ENCODE measurements at places on chromosomes 4 and X.

DNA sequence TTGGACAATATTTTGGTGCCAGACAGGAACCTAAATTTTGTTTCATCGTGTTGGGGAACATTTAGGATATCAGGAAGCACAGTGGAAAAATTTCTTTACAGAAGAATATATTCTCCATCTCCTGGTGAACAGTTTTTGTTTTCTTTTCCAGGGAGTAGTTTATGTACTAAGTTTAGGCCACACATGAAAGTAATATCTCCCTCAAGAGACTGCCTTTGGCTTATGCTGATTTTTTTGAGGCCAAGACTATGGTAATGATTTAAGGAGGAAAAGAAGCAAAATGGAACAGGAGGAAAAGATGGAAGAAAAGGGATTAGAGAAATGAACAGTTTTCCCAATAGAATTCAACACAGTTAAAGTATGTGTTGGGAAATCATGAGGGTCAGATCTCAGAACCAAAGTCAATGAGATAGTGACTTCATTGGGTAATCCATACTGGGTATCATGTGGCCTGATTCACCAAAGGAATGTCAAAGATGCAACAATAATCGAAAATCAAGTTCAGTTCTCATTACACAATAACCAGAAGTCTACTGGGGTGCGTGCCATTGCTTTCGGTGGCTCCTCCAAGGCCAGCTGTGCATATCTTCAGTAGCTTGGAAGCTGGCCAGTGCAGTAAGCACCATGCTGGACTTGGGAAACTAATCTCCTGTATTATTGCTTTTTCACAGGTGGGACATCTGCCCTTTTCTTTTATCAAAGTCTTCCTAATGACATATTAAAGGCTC is 234.8 kb downstream of the COL25A1 start:
- no peak for DNase-seq

- DNase-seq, result no peak
These were observed 73.8 kb downstream of the KIT start for GRCh38 chr4:54731552-54731951.

- DNase-seq, result no peak
These were observed 4.0 kb upstream of the PLP2 start for GRCh38 chrX:49167740-49168108.

GRCh38 chr4:82900066-82900410 is 497 bp upstream of the THAP9 start:
- peak; percentile 70 for DNase-seq

- DNase-seq, result no peak
These were observed 10.5 kb downstream of the ABLIM2 start for GRCh38 chr4:8148159-8148558.

DNA sequence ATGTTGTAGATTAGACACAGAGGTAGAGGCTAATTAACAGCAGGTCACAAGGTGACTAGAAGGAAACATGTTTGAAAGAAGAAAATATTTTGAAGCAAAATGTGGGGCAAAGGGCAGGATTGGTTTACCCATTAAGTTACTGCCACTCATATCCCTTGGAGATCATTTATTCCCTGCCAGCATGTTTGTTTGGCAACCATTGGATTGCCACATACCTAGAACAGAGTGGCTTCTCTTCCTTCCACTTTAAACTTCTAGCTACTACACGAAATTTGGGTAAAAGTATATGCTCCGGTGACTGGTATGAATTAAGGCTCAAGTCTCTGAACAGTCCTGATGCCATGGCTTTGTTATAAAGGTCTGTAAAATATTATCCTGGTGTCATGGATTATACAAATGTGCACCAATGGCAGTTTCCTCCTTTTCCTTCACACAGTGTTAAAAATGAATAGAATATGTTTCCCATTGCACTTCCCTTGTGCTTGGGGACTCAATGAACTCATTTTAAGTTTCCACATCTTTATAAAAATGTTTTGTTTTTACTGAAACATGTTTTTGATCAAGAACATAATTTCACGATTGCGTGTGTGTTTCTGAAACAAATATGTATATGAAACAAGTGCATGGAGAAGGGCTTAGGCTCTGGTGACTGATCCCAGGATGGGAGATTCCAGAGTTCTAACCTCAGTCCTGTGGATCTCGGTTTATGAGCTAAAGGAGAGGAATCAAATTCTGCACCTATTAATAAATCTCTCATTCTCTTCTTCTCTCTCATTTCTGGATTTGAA is 12.3 kb downstream of the BMP3 start:
- no peak for DNase-seq

- no peak for DNase-seq
These were observed 13.3 kb upstream of the FAM47E start for GRCh38 chr4:76238236-76238635.

DNA sequence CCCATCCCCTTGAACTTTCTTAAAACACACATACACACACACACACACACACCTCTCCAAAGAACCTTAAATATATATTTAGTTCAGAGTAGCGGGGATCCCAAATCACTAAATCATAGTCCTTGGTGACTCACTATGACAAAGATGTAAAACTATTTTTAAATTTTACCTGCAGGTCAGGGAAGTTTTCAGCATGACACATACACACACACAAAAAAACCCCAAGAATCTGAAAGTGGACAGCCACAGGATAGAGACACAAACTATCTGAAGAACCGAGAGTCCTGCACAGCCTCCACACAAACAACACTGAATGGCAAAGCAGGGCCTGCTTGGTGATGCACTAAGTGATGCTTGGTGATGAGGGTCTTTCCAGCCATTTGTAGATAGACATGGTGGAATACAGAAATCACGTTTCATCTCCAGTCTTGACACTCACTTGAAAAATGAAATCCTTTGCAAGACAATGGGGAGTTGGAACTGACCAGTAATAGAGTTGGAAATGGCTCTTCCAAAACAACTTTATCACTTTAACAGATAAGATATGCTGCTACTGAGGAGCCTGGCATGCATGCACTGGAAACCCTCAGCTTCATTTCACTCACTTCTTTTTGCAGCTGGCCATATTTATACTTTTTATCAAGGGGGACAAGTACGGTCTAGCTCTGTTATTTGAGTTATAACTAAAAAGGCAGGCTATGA is 307.3 kb downstream of the RAPGEF2 start:
- DNase-seq, result no peak

- DNase-seq, result no peak
These were observed 43.1 kb downstream of the GASK1B start for GRCh38 chr4:158129694-158130093.

DNA sequence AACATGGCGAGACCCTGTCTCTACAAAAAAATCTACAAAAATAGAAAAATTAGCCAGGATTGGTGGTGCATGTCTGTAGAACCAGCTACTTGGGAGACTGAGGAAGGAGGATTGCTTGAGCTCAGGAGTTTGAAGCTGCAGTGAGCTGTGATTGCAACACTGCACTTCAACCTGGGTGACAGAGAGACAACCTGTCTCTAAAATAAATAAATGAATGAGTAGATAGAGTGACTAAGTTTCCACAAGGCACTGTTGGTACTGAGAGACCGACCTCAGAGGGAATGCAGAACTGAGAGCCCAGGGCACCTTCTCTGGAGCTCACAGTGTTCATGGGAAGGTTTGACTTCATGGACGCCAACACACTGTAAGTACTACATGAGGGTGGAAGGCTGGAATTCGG is 26.7 kb upstream of the ARSD start:
- no peak for DNase-seq

- DNase-seq, result no peak
These were observed 44.8 kb downstream of the TSPAN5 start for GRCh38 chr4:98613453-98614075.

- no peak for DNase-seq
These were observed 305.4 kb downstream of the MAPK10 start for GRCh38 chr4:86054286-86055032.

DNA sequence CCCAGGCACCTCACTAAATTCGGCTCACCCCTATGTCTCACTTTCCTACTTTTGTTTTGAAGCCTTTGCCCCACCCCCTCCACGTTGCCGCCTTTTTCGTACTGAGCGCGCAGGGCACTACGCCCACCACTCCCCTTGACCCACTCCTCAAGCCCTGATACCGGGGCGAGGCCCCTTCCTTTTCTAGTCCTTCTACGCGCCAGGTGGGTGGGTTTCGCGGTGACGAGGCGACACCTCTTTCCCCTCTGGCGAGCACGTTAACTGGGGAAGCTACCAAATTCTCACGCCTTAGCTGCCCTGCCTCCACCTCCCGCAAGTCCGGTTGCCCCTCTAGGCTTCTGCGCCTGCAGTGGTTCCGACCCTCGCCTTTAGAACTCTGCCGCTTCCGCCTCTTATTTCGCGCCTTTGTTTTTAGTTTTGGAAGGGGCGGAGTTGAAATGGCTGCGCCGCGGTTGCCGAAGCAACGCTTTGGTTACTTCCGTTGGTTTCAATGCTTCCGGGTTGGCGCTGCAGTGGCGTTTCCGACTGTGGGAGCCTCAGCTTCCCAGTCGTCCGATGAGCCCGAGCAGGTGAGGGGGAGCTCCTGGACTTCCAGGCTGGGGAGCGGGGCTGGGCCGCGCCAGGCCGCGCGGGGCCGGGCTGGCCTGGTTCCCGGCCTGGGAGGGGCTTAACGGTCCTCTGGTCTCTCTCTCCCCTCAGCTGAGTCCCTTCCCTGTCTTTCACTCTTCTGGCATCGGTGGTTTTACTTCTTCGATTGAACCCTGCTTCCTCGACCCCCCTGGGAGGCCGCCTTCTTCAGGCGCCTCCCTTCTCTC is at the start of gene SLC25A14:
SLC25A14 (plus strand) TSS at position 512 of the 815 bp plus-strand sequence. CDS start 360 bp downstream, outside the sequence.
- DNase-seq, result peak; percentile 81

All from NB4 (cell line).